Motor neuron (in vitro differentiated cells): ENCODE measurements at places on chromosomes 4 and X. TPM values are rescaled to one million over a fixed set of nuclear protein-coding genes. Genes with fewer than 3 reads are reported as not detected.

DNA sequence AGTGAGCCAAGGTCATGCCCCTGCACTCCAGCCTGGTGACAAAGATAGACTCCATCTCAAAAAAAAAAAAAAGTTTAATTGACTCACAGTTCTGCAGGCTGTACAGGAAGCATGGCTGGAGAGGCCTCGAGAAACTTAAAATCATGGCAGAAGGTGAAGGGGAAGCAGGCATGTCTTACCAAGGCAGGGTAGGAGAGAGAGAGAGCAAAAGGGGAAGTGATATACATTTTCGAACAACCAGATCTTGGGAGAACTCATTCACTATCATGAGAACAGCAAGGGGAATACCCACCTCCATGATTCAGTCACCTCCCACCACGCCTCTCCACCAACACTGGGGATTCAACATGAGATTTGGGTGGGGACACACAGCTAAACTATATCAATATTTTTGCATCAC is 315.2 kb upstream of the HTR2C start:
- no peak for ATAC-seq

DNA sequence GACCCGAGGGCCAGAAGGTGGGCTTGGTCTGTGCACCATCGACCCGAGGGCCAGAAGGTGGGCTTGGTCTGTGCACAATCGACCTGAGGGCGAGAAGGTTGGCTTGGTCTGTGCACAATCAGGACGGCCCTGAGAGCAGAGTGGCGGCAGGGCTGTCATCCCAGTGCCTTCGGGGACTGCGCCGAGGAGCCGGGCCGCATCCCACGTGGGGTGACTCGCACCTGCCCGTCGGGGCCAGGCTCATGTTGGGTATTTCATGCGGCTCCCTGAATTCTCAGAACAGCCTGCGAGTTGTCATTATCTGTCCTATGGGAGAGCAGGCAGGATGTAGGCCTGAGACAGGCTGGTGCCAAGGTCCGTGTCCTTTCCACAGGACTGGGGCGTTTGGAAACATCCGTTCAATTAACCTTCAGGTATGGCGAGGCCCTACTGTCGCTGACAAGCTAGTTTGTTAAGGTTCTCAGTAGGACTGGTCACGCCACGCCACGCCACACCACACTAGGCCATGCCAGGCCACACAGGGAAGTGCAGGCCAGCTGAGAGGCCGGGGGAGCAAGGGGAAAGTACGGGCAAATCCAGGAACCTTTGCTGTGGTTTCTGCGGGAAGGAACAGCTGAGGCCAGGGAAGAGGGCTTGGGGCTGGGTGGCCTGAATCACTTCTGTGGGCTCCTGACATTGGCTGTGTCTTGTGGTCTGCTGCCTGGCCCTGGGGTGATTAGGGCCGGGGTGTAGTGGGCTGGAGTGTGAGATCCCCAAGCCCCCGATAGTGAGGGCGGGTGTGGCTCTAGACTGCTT is 182.9 kb downstream of the AFAP1 start:
- no peak for ATAC-seq

BGN gene
- total RNA-seq, result 0.36 TPM in 1 of 2 replicates, not detected in the other

MAGEA9 gene
- total RNA-seq, result not detected in 2 replicates

- no peak for ATAC-seq
Measured at GRCh38 chr4:105352826-105353225, 121.0 kb downstream of the PPA2 start.

DNA sequence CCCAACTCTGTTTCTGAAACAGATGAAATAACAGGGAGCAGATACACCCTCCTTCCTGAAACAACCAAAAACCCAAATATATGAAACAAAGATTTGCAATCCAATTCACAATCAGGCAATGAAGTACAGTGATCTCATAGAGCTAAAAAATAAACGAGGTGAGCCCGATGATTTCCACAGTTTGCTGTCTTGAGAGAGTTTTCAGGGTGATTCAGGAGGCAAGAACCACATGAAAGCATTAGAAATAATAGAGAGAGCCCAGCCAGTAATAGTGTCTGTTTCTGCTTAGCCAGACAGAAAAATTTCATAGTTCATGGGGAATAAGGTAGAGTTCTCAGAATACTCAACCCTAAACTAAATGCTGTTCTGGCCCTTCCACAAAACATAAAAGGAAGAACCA is 296.2 kb downstream of the PDHA2 start:
- no peak for ATAC-seq

DNA sequence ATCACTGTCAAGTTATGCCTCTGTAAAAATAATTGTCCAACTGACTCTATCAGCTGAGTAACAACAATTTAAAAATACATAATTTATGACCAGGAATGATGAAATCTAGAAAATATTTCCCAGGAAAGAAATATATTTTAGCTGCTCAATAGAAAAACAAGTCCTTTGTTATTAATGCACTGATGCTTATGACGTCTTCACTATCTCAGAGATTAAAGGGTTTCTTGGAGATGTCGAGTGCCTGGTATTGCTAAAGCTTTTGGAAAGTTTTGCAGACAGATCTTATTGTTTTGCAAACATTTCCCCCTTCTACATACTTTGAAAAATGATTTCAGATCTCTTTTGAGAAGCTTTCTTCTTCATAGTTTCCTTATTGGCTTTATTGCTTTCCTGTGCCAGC is 154.6 kb upstream of the RPS6KA3 start:
- ATAC-seq, result no peak

- no peak for ATAC-seq
Measured at GRCh38 chr4:165810726-165811125, 62.3 kb upstream of the TLL1 start.

- ATAC-seq, result peak; percentile 51
Measured at GRCh38 chr4:2393353-2394270, 24.8 kb downstream of the ZFYVE28 start.

DNA sequence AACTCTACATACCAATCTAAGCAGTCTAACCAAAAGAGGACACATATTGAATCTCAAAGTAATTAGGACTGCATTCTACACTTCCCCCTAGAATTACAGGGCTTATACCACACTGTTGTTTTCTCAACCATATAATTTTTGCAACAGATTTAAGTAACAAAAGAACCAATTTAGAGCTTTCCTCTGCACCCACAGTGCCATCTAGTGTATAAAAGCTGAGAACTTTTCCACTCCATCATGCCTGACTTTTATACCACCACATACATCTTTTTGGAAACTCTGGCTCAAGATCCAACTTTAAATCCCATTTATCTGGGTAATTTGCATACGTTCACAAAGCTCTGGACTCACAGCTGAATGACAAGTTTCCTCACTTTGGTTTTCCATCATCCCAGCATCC is 99.5 kb downstream of the EFHC2 start:
- no peak for ATAC-seq

DNA sequence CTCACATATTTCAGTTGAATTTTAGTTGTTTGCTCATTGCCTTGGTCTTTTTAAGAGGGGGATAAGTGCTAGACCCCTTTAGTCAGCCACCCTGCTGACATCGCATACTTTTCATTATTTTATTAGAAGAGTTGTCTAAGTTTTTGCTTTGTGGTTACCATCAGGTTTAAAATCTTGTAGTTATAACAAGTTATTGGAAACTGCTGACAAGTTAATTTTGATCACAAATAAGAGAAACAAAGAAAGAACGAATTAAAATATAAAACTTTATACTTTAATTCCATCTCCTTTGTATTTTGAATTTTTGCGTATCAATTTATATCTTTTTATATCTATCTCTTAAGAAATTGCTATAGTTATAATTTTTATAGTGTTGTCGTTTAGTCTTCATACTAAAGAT is 679.7 kb downstream of the TECRL start:
- ATAC-seq, result no peak

- no peak for ATAC-seq
Measured at GRCh38 chrX:21757960-21758359, at the start of gene SMPX. Gene SMPX (minus strand): TSS chrX:21758116. CDS start chrX:21754290, 3,826 bp downstream.

DNA sequence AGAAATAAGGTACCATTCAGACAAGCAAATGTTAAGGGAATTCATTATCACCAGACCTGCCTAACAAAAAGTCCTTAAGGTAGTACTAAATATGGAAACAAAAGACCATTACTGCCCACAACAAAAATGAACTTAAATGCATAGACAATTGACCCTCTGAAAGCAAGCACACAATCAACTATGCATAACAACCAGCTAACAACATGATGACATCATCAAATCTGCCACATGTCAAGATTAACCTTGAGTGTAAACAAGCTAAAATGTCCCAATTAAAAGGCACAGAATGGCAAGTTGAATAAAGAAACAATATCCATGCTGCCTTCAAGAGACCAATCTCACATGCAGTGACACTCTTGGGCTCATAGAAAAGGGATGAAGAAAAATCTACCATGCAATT is 160.7 kb upstream of the CPXCR1 start:
- ATAC-seq, result no peak

DNA sequence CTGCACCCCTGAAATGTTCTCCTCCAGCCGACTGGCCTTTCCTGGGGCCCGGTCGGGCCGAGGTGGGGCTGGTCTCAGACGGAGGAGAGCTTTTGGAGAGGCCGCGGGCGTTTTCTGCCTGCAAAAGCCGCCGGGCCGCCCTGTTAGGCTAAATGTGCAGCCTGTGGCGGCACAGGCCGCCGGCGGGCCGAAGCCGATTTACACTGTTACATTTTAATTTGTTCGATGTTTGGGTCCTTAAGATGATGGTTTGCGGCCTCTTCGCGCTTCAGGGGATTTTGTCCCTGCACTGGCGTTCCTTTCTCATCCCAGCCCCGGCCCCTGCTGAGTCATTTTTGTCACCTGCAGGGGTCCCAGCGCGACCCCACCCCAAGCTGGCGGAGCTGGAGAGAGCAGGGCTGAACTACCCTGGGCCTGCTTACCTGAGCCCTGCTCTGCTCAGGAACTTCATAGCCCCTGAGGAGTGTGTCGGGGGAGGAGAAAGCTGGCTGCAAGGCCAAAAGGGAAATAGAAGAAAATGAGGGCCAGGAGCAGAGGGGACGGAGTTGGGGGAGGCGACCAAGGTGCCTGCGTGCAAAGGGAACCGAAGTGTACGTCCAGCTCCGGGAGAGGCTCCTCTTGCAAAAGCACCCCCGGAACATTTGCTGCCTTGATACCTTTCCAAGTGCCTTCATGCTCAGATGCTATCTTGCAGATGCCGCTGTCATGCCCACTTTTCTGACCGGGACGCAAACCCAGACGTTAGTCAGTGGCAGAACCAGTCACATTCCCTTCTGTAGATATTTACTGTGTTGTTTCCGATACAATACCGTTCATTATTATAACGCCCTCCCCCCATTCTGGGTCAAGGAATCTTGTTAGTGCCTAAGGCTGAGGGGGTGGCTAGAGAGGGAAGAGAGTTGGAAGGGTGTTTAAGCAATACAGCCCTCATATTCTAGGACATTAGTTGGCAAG is 977 bp upstream of the RBBP7 start:
- ATAC-seq, result no peak

DNA sequence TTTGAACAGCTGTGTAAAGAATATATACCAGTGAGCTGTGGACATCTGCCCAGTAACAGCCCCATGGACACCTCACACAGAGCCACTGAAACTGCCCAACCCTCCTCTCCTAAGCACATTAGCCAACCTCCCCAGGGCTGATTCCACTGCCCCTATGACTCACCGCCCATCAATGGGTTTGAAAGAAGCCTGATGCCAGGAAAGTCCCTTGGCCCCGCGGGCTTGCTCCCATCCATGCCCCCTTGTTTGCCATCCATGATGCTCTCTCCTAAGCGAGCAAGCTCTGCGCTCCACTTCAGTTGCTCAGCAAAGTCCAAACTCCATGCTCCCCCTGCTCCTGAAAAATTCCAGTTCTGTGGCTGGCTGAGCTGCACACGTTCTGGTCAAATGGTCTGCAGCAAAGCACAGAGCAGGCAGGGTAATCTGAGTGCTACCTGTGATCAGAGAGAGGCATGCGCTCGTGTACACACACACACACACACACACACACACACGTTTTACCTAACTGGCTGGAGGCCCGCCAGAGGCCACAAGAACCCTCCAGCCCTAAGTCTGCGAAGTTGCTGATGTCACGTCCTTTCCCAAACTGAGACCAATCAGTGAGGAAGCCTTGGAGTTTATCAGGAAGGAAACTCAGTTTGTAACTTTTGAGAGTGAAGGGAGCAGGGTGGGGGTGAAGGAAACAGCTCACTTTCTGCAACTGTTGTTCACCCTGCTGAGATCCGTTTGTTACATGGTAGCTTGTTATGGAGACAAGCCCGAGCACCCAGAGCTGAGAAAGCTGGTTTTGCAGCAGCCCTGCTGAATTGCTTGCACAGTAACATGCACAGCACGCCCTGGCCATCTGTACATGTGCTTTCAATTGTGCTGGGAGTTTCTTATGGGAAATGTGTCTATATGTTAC is at the start of gene ASB9:
Gene ASB9 (minus strand): TSS at position 466 of the 904 bp plus-strand sequence. CDS start 209 bp downstream, at position 257.
- ATAC-seq, result peak; percentile 90

- no peak for ATAC-seq
Measured at GRCh38 chrX:108558217-108558616, 118.6 kb downstream of the COL4A5 start.

DNA sequence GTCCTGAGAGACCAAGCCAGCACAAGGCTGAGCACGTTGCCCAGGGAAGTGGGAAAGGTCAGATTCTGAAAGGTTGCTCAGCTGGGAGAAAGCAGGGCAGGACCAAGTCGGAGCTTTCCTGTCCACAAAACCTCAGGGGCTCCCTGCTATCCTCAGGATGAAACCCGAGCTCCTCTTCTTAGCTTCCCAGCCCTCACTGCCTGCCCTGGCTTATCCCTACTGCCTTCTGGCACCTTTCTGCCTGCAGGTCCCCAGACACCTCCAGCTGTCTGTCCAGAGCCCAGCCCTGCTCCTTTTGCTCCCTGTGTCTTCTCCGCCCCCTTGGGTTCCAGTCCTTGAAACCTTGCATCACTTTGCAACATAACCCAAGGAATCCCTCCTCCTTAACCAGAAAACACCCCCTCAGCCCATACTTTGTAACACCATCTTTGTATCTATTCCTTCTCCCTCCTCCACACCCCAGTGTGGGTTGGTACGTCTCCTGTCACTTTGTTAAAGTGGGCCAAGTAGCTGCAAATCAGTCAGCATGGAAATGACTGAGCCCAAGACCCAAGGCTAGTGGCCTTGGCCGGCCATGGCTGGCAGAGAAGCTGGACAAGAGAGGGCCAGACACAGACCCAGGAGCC is 20.0 kb upstream of the PRRG3 start:
- no peak for ATAC-seq

DNA sequence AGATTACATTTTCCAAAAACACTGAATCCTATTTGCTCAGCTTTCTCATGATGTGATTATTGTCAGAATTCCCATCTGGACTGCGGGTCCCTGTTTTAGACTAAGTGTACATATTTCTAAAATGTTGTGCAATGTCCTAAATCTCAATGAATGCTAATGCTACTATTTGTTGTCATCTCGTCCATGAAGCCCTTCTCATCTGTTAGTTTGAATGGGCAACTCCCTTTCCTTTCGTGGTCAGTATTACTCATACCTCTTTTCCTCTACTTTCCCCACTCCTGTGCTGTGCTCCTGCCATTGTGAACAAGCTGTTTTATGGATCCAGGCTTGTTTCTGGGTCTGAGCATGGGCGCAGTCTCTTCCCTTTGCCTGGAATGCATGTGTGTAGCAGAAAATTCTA is 91.0 kb downstream of the MID1 start:
- ATAC-seq, result no peak

MAP7D2 gene
- 5.9 and 8.5 TPM in 2 replicates for total RNA-seq

GRCh38 chrX:119521246-119521645 is 44.0 kb downstream of the STEEP1 start:
- ATAC-seq, result no peak

DNA sequence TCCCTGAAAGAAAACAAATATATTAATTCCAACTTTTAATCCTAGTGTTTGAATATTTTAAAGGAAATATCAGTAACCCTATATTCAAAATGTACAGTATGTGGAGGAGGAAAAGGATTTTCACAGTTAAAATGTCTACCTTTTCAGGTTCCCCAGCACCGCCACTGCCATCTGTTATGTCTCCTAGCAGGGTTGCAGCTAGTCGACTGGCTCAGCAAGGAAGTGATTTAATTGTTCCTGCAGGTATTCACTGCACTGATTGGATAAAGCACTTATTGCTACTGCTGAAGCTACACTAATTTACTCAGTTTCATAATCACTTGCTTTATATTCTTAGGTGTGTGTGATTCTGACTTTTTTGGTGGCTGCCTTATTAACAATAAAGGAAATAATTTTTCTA is 65.5 kb upstream of the FHDC1 start:
- ATAC-seq, result no peak
